ENCODE measurements at places on chromosomes 5 and 9. TPM values are rescaled to one million over a fixed set of nuclear protein-coding genes. Genes with fewer than 3 reads are reported as not detected.

SQSTM1 gene
- total RNA-seq: 538 TPM

PPP1R26 gene
- 16.0 TPM for total RNA-seq

LHX6 gene
- total RNA-seq: not detected

RNF130 gene
- 18.4 TPM for total RNA-seq

ASPN gene
- 0.78 TPM for total RNA-seq

SHOC1 gene
- total RNA-seq: not detected

PNPLA7 gene
- total RNA-seq: 0.98 TPM

IPO11 gene
- 32.5 TPM for total RNA-seq

MOB3B gene
- under 0.01 TPM for total RNA-seq

CSF2 gene
- total RNA-seq: not detected

C7 gene
- total RNA-seq: 0.39 TPM

MSMP gene
- total RNA-seq: not detected

ERGIC1 gene
- total RNA-seq: 202 TPM

IFNE gene
- total RNA-seq: 10.6 TPM

PCDH1 gene
- total RNA-seq: not detected

CNTFR gene
- 0.37 TPM for total RNA-seq

Measured in subcutaneous preadipocyte (primary cell).